ENCODE measurements at places on chromosomes 12 and 14. TPM values are rescaled to one million over a fixed set of nuclear protein-coding genes. Genes with fewer than 3 reads are reported as not detected.

DNA sequence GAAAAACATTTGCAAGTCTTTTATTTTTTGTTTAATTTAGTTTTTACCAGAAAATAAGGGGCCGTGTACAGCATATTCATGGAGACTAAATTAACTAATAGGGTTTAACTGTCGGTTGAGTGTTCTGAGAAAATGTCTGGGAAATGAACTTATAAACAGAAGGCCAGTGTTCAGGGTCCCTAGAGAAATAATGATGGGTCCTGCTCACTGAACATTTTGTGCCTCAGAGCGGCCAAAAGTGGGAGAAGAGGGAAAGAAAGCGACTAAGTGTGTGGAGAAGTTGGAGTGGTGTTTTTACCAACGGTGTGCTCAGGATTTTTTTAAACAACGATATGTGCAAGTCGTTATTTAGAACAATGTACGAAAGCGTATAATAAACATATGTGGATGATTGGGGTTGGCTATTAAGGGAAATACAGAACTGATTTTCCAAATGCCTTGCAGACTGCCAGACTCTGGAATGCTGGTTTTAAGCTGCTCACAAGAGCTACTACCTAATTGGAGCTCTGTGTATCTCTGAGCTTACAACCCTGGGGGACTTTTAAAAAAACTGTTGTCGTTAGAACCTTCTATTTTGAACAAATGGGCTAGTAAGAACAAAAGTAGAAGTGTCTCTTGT is 166.7 kb downstream of the SLC38A4 start:
- H3K4me3 ChIP-seq: no peak overlapping the region
- peaks cover 62% of the 10 kb centered on the region for H3K4me1 ChIP-seq
- H3K27me3 ChIP-seq: no peaks in the 10 kb centered on the region
- no peaks in the 10 kb centered on the region for H3K36me3 ChIP-seq
- no peak for DNase-seq

GRCh38 chr14:22610931-22611330 is 12.8 kb downstream of the ABHD4 start:
- no peak overlapping the region for H3K27ac ChIP-seq
- no peak for DNase-seq
- no peak overlapping the region for H3K4me3 ChIP-seq
- peaks cover 41% of the 10 kb centered on the region for H3K36me3 ChIP-seq
- H3K27me3 ChIP-seq: no peaks in the 10 kb centered on the region
- peaks cover 34% of the 10 kb centered on the region for H3K4me1 ChIP-seq

- no peak for DNase-seq
- H3K4me3 ChIP-seq: no peak overlapping the region
- no peaks in the 10 kb centered on the region for H3K36me3 ChIP-seq
- H3K27ac ChIP-seq: no peak overlapping the region
- no peaks in the 10 kb centered on the region for H3K27me3 ChIP-seq
- H3K4me1 ChIP-seq: no peaks in the 10 kb centered on the region
These were observed 439.5 kb downstream of the CCER1 start for GRCh38 chr12:90515199-90516175.

- H3K36me3 ChIP-seq: no peaks in the 10 kb centered on the region
- no peak overlapping the region for H3K4me3 ChIP-seq
- H3K27ac ChIP-seq: no peak overlapping the region
- no peak for DNase-seq
- H3K4me1 ChIP-seq: no peaks in the 10 kb centered on the region
- H3K27me3 ChIP-seq: no peaks in the 10 kb centered on the region
These were observed 151.2 kb upstream of the C14orf180 start for GRCh38 chr14:104428333-104428851.

DNA sequence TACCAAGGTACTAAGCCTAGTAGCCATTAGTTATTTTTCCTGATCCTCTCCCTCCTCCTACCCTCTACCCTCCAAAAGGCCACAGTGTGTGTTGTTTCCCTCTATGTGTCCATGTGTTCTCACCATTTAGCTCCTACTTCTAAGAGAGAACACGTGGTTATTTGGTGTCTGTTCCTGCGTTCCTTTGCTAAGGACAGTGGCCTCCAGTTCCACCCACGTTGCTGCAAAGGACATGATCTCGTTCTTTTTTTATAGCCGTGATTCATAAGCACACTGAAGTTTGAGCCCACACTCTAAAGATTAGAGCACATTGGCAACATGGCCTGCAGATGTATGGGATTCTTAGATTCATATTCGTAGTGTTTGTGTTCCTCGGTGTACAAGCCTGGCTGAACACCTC is 8.1 kb upstream of the STX2 start:
- no peaks in the 10 kb centered on the region for H3K36me3 ChIP-seq
- no peak overlapping the region for H3K4me3 ChIP-seq
- H3K27ac ChIP-seq: no peak overlapping the region

Gene DEGS2
- not detected for total RNA-seq

Gene PCED1B
- total RNA-seq: 13.1 TPM

GRCh38 chr14:24156840-24157239 is 4.2 kb upstream of the IRF9 start:
- no peak for DNase-seq
- H3K27ac ChIP-seq: no peak overlapping the region
- H3K4me3 ChIP-seq: no peak overlapping the region
- no peaks in the 10 kb centered on the region for H3K27me3 ChIP-seq

- no peaks in the 10 kb centered on the region for H3K27me3 ChIP-seq
- no peak for DNase-seq
- H3K36me3 ChIP-seq: no peaks in the 10 kb centered on the region
- no peak overlapping the region for H3K27ac ChIP-seq
- H3K4me1 ChIP-seq: 0 out of 2 replicates have a peak, but pooled peaks cover 4% of the 10 kb centered on the region
These were observed 183.7 kb upstream of the TMEM132C start for GRCh38 chr12:128083132-128083729.

Gene LMNTD1
- total RNA-seq: 1.9 TPM

GRCh38 chr14:103250874-103251273 is 83.2 kb upstream of the EIF5 start:
- no peak for DNase-seq
- H3K27me3 ChIP-seq: no peaks in the 10 kb centered on the region
- H3K4me3 ChIP-seq: no peak overlapping the region
- peaks cover 10% of the 10 kb centered on the region for H3K4me1 ChIP-seq
- H3K27ac ChIP-seq: no peak overlapping the region

- peaks cover 86% of the 10 kb centered on the region for H3K36me3 ChIP-seq
- H3K4me3 ChIP-seq: no peak overlapping the region
- no peak overlapping the region for H3K27ac ChIP-seq
- H3K27me3 ChIP-seq: no peaks in the 10 kb centered on the region
These were observed 38.6 kb upstream of the ATF1 start for GRCh38 chr12:50725011-50725942.

DNA sequence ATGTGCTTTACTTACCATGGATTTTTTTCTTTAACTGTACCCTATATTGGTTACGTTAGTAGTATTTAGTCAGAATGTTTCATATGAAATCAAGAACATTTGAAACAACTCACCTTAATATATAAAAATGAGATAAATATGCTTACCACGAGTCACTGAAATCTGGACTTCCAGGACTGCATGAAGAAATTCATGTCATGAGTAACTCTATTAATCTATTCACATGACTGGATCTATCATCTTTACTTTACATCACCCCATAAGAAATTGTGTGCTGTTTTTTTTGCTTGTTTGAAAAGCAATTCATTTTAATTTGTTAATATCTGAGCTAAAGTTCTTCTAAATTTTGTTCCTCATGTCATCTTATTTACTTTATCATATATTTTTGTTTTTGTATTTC is 5.2 kb downstream of the EPYC start:
- no peaks in the 10 kb centered on the region for H3K36me3 ChIP-seq
- DNase-seq: no peak
- H3K4me1 ChIP-seq: peaks cover 6% of the 10 kb centered on the region
- H3K27ac ChIP-seq: no peak overlapping the region
- no peak overlapping the region for H3K4me3 ChIP-seq
- H3K27me3 ChIP-seq: no peaks in the 10 kb centered on the region

DNA sequence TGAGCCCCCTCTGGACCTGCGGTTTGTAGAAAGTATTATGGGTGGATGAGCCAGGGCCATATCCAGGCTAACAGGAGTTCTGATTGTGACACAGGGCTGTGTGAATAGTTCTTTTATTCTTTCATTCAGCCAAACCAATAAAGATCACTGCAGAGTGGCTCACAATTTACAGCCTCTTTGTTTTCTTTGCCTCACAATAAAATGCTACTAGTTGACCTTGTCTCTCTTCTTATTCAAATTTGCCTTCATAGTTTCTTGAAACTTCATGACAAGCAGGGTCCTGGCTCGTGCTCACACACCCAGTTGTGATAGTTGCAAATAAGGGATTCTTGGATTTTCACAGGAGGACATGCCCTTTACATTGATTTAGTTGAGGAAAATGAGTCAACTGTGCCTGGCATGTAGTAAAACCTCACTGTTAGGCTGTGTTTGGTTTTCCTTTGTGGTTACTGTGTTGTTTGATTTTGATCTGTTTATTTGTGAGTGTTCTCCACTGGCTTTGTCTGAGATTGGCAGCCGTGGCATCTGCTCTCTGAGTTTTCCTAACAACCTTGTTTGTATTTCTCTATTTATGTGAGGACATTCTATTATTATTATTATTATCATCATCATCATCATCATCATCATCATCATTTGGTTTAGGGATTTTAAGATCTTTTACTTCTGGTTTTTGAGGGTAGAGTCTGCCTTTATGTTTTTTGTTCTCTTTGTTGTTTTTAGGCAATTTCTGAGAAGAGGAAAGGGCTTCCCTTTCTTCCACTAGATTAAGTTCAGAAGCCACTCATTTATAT is 2.7 kb upstream of the KRT6B start:
- no peak overlapping the region for H3K27ac ChIP-seq
- peaks cover 25% of the 10 kb centered on the region for H3K27me3 ChIP-seq
- H3K4me3 ChIP-seq: no peak overlapping the region
- DNase-seq: no peak
- no peaks in the 10 kb centered on the region for H3K36me3 ChIP-seq

DNA sequence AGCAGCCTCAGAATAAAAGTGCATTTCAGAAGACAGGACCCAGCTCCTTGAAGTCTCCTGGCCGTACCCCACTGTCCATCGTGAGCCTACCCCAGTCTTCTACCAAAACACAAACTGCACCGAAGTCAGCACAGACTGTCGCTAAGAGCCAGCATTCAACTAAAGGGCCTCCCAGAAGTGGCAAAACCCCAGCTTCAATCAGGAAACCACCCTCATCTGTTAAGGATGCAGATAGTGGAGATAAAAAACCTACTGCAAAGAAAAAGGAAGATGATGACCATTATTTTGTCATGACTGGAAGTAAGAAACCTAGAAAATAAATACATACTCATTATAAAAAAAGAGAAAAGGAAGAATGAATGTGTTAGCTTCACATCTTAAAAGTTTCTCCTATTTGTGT is 51.1 kb downstream of the GAS2L3 start:
- H3K4me1 ChIP-seq: no peaks in the 10 kb centered on the region
- DNase-seq: no peak
- H3K36me3 ChIP-seq: peaks cover 15% of the 10 kb centered on the region

Gene FAM186B
- 0.06 TPM for total RNA-seq

- H3K36me3 ChIP-seq: no peaks in the 10 kb centered on the region
- H3K4me1 ChIP-seq: no peaks in the 10 kb centered on the region
- no peak overlapping the region for H3K27ac ChIP-seq
- no peak overlapping the region for H3K4me3 ChIP-seq
- 0 out of 2 replicates have a peak, but pooled peaks cover 3% of the 10 kb centered on the region for H3K27me3 ChIP-seq
These were observed 221.8 kb upstream of the SSTR1 start for GRCh38 chr14:37985826-37986470.

Gene RNASE2
- total RNA-seq: not detected

DNA sequence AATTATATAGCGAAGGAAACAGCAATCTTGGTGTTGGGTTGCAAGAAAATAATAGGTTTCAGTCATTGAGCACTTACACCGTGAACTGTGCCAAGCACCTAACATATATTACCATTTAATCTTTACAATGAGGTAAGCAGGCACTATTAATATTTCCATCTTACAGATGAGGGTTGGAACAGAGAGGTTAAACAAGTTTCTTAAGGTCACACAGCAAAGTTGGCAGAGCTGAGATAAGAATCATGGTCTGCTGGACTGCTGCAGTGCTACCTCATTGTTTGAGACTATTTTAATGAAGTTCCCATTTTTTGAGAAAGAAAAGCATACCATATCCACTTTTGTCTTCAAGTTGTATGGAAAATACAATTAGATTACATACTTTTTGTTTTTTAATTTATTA is 1.7 kb downstream of the ERG28 start:
- no peak for DNase-seq
- H3K4me3 ChIP-seq: no peak overlapping the region
- H3K27me3 ChIP-seq: no peaks in the 10 kb centered on the region
- H3K27ac ChIP-seq: no peak overlapping the region

- no peaks in the 10 kb centered on the region for H3K36me3 ChIP-seq
- peaks cover 5% of the 10 kb centered on the region for H3K4me1 ChIP-seq
- no peak overlapping the region for H3K27ac ChIP-seq
- H3K27me3 ChIP-seq: no peaks in the 10 kb centered on the region
- no peak overlapping the region for H3K4me3 ChIP-seq
- no peak for DNase-seq
These were observed 122.1 kb downstream of the PRKD1 start for GRCh38 chr14:29805415-29806123.

Gene FITM1
- not detected for total RNA-seq

GRCh38 chr12:120064054-120064940 is 52.3 kb downstream of the RAB35 start:
- no peak overlapping the region for H3K4me3 ChIP-seq
- no peaks in the 10 kb centered on the region for H3K4me1 ChIP-seq
- DNase-seq: no peak
- H3K27me3 ChIP-seq: peaks cover 49% of the 10 kb centered on the region

Gene CYP27B1
- 12.9 TPM for total RNA-seq

GRCh38 chr12:89840162-89840922 is 131.7 kb upstream of the ATP2B1 start:
- no peaks in the 10 kb centered on the region for H3K4me1 ChIP-seq
- H3K36me3 ChIP-seq: no peaks in the 10 kb centered on the region
- no peak for DNase-seq
- no peak overlapping the region for H3K4me3 ChIP-seq
- no peak overlapping the region for H3K27ac ChIP-seq

GRCh38 chr14:49849213-49849847 is 3.3 kb downstream of the NEMF start:
- no peak overlapping the region for H3K27ac ChIP-seq
- H3K36me3 ChIP-seq: peaks cover 57% of the 10 kb centered on the region
- H3K27me3 ChIP-seq: no peaks in the 10 kb centered on the region
- no peak for DNase-seq
- H3K4me3 ChIP-seq: no peak overlapping the region
- H3K4me1 ChIP-seq: peaks cover 3% of the 10 kb centered on the region

DNA sequence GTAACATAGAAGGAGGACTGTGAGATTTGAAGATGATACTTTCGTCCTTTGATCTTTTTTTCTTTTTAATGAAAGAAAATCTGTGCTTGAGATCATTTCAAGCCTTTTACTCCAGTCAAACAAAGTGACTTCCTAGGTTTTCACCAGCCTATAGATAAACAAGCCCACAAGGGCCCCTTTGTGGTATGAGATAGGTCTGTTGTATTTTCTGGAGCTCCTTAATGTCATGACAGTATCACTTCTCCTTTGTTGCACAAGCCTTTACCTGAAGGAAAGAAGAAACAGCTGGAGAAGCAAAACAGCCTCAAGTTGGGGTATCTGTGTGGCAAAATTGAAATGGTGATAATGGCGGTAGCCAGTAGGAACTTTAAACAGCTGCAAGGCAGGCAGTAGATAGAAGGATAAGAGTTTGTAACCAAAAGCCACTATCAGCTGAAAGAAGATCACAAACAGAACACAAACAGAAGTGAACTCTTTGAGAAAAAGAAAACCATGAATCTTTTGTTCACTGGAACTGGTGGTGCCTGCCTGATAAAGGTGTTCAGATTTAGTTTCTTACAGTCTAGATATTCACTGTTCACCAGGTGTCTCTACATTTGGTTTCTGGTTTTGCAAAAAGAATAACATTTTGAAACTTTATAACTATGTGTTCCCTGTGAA is 96.8 kb downstream of the LGR5 start:
- H3K27ac ChIP-seq: no peak overlapping the region
- H3K4me3 ChIP-seq: no peak overlapping the region
- no peak for DNase-seq
- no peaks in the 10 kb centered on the region for H3K4me1 ChIP-seq
- H3K36me3 ChIP-seq: no peaks in the 10 kb centered on the region

Gene SLC17A8
- not detected for total RNA-seq
